ENCODE measurements at places on chromosomes 16 and 17.
A peak's percentile ranks its signal among the peaks of the same experiment; 100 is the strongest.

DNA sequence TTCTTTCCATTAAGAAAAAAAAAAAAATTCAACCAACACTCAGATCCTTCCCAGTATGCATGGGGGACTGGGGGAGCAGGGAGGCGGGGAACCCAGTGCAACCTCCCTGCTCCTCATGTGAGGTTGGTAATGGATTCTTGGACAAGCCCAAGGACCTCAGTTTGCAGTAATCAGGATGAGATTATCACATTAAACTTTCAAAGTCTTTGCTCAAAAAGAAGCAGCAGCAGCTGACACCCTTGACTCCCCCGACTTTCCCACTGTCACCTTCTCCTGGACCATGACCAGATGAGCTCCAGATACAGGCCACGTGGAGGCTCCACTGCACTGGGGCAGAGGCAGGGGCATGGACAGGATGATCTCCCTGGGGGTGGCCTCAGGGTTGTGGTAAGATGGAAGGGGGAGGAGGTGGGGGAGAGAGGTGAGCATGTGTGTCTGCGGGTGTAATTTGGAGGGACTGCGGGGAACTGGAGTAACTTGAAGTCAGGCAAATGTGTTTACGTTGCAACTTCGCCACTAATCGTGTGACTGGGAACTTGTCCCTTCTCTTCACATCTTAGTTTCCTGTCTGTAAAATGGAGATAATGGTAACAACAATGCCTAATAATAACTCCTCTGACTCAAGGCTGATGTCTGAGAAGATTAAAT lies 19.8 kb downstream of the ZNF385C start:
- no peak for DNase-seq

DNA sequence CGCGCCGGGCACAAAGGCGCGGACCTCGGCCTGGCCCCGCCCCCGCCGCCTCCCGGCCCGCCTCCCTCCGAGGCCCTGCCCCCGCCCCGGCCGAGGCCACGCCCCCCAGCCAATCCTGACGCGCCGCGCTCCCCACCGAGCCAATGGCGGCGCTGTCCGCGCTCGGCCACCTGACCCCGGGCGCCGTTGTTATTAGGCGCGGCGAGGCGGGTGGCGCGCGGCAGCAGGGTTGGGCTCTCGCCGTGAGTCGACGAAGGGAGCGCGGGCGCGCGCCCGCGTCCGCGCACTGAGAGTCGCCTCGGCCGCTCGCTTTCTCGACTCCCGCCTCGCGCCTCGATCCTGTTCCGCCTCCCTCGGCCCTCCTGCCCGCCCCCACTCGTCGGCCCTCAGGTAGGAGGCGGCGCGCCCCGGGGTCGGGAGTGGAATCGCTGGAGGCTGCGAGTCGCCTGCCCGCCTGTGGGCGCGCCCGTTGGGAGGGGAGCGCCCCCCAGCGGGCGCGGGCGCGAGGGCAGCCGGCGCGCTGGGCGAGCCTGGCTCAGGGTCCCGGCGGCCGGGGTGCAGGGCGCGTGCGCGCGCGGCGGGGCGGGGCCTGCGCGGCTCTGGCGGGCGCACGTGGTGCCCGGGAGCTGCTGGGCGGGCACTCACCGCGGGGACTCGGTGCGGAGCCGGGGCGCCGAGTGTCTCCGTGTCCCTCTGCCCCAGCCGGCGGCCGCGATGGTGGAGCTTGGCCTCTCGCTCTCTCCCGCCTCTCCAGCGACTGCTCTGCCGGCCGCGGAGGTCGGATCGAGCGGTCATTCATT lies 405 bp upstream of the CBLN1 start:
- peak; percentile 94 for DNase-seq

DNA sequence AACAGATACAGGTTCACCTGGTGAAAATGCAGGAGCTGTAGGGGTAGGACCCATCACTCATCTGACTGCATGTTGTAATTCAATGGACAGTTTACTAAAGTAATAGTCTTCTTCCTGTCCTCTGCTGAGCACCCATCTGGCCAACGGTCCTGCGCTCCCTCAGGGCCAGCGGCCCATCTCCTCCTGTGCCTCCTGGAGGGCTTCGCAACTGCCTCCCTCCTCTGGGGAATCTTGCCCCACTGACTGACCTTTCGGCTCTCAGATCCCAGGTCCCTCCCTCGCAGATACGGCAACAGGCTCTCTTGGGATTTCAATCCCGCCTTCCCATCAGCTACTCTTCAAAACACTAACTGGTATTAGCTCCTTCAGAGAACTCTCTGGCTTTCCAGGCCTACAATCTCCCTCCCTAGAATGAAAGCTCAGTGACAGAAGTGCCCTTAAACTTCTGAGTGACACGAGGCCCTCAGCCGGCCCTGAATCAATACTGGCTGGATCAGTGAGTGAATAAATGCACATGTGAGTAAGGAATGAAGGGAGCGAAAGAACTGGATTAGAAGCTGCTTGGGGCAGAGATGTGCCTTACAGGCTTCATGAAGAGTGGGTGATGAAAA lies 1.3 kb downstream of the PEMT start:
- DNase-seq, result peak; percentile 70

DNA sequence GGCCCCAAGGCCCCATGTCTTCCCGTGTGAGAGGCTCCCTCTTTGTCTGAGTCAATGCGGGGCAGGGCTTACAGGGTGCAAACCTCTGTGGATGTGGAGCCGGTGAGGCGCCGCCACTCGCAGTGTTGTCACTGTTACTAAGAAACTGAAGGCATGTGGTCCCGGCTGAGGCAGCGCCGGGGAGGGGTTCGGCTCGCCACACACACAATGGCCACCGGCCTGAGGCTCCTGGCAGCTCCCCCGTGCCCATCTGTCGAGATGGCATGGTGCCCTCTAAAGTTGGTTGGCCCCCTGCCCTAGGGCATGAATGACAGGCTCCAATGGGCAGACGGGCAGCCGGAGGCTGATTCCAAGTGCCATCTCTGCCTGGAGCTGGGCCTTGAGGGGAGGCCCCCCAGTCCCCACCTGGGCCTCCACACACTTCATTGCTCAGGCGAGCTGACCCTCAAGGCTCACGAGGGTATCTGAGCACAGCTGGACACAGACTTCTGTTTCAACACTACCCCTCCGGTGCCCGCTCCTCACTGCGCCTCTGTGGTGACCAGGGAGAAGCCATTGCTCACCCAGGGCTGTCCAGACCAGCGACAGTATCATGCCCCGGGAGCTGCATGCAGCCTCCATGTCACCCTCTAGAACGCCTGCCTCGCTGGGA lies 137.2 kb downstream of the C16orf78 start:
- DNase-seq, result no peak

DNA sequence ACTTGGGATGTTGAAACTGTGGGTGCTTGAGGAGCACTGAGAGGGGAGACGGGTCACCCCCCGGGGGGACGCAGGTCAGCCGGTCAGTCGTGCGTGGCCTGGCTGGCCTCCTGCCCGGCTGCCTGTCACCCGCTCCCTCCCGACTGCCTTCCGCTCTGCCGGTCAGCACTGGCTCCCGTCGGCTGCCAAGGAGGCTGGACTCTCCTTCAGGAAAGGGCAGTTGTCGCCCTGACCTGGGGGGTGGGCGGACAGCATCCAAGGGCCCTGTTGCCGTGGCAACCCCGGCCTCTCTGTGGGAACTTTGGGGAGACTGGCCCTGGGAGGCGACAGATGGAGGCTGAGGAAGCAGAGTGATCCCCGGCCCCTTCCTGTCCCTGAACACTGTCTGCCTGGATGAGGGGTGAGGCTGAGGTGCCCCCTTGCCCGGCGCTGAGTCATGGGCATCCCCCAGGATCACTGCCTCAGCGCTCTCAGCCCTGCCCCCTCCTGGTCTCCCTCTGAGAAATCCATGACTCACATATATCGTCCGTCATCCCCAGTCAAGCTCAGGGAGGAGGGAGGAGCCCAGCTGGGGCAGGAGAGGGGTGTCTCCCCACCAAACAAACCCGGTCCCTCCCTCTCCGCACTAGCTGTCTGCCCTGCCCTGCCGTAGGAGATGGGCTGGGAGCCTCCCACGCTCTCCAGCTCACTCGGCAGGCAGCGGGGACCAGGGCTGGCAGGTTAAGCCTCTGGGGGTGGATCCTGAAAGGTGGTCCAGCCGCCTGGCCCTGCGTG lies at the start of gene ADGRG1:
TSS of gene ADGRG1 (plus strand) at position 623 of the 774 bp plus-strand sequence. CDS start 21,658 bp downstream, outside the sequence.
- peak; percentile 47 for DNase-seq

DNA sequence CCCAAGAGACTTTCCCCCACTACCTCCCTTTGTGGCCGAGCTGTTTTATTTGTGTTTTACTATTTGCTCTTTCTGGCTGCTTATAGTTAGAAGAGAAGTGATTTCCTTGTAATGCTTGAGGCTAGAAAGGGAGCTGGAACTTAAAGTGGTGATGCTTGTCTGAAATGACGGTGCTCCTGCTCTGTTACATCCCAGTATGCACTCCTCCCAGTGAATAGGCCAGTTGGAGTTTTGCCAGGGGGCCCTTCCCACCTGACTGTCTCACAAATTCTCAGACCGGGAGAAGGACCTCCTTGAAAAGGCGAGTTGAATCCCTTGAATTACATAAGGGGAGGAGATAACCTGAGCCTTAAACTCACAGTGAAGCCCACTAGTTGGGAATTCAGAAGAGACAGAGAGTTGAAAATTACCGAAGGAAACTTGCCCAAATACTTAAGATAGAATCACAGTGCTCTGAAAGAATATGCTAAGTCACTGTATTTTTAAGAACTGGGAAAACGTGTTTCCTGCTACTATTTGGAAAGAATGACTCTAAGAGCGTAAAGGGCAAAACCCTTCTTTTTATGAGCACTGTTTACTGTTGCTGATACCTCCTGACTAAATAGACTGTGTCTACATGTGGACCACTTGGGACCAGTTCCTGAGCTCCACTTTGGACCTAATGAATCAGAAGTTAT lies 84.7 kb upstream of the CLEC3A start:
- no peak for DNase-seq

GRCh38 chr16:11218604-11218962 lies 37.4 kb downstream of the SOCS1 start:
- DNase-seq, result no peak

DNA sequence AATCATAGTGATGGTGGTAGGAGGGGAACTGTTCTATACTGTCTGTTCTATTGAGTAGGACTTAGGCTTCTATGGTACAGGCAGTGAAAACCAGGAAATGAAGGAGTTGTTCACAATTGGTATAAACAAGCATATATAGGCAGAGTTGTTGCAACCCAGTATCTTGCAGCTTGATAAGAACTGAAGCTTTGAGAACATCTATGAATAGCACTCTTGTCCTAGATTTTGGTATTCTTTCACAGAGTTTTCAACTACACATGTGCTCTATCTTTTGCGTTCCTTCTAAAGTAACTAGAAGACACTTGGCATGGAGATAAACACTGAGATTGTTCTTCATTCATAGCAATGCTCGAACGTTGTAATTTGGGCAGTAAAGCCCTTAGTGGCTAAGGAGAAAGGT lies 91.8 kb downstream of the KCNJ2 start:
- no peak for DNase-seq

DNA sequence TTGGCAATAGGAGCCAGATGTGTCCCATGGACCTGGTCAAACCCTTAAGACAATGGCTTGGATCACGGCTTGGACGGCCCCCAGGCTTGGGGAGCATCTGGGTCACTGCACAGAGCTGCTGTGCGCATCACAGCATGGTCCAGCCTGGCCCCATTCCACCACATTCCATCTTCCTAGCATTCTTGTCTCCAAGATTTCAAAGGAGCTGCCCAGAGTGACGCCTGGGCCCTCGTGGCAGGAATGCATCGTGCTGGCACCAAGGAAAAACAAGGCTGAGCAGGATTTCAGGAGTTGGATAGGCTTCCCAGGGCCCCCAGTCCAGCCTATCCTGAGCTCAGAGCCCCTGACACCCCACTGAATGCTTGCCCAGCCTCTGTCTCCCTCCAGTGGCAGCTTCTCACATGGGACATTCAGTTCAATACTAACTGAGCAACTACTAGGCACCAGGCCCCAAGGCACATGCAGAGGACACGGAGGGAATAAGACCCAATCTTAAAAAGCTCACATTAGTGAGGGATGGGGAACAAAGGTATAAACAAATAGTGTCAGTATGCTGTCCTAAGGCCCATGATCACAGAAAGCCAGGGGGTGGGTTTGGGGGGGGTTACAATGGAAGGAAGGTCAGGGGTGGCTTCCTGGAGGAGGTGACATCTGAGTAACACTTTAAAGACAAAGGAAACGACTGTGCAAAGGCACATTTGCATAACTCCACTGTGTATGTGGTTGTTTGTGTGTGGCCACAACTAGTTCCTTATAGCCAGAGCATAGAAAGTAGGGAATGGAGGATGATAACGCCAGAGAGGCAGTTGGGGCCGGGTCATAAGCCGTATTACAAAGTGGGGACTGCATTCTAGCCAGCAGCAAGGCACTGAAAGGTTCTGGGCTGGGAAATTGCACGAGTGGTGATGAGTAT lies 34.1 kb downstream of the TK2 start:
- no peak for DNase-seq

DNA sequence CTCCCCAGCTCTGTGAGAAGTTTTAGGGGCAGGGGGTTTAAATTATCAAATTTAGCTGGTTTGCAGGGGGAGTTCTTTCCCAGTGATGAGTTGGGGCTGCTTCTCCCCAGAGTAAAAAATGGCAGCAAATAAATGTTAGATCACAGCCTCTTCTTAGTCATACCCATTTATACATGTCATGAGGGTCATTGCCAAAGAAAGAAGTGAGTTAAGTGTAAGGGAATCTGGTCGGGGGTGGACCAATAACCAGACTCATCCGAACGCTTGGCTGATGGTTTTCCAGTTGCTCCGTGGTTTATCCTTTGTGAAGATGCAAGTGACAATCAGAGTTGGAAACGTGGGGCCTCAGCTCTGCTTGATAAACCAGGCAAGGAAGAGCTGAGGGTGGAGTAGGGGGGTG lies 87.1 kb downstream of the PLXDC1 start:
- DNase-seq, result no peak

DNA sequence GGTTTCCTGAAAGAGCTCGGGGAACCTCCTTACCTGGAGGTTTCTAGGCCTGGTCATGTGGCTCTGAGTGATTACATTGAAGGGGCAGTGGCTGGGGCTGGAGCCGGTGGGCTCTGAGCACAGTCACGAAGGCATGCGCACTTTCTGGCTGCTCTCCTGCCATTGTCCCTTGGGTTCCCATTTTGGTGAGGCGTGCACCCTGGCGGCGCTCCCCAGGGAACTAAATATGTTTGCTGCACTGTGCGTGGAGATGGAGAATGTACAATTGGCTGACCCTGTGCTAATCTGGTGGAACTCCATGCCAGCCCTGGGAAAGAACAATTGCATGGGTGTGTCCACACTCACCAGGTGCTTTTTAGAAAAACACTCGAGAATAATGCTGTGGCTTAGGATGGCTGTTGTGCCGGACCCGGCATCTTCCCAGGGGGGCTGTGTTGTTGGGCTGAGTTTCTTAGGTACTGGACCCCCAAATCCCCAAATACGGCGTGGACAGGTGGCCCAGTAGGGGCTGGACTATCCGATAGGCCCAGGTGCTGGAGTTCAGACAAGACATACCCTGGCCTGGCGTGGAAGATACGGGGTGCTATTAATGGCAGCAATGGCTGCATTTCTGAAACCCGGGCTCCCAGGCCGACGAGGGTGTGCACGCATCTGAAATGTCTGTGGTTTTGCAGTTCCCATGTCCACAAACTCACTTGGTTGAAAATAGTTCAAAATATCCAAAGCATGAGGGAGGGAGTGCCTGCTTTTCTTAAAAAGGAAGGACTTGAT lies 230.5 kb downstream of the SEC14L1 start:
- DNase-seq, result no peak

- no peak for DNase-seq
Measured at GRCh38 chr17:28469376-28469775, 4.1 kb upstream of the SLC13A2 start.

- DNase-seq, result no peak
Measured at GRCh38 chr17:57370037-57370581, 113.8 kb downstream of the MSI2 start.
